Activated T-helper 1 cell treated with anti-CD3 and anti-CD28 coated beads, Interleukin-12 subunit alpha, Interleukin-12 subunit beta, Interleukin-2, Interleukin-4 antibody, amounts not matched to agents 30 ng/mL and 10 ng/mL and 1 ng/mL, durations not matched to agents 14 hours and 24 hours and 36 hours (primary cell): ENCODE measurements at places on chromosomes 3 and 15. TPM values are rescaled to one million over a fixed set of nuclear protein-coding genes. Genes with fewer than 3 reads are reported as not detected.

The SNX1 gene
- total RNA-seq = 139 and 147 TPM in 2 replicates

- DNase-seq = no peak
Observed at GRCh38 chr15:86167841-86168240, 88.2 kb downstream of the AGBL1 start.

DNA sequence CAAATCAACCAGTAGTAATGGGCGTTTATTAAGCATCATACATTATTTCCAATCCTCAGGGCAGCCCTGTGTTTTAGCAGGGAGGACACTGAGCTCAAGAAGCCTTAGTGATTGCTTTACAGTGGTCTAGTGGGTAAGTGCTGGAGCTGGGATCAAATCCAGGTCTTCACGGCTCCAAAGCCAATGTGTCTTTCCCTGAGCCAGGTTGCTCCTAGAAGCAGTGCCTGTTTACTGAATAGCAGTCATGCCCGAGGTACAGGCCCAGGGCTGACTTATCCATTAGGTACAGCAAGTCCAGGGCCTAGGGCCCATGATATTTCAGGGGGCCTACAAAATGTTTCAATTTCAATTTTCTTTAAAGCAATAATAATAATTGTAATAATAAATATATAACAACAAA is 9.6 kb upstream of the SMAD6 start:
- DNase-seq = no peak

DNA sequence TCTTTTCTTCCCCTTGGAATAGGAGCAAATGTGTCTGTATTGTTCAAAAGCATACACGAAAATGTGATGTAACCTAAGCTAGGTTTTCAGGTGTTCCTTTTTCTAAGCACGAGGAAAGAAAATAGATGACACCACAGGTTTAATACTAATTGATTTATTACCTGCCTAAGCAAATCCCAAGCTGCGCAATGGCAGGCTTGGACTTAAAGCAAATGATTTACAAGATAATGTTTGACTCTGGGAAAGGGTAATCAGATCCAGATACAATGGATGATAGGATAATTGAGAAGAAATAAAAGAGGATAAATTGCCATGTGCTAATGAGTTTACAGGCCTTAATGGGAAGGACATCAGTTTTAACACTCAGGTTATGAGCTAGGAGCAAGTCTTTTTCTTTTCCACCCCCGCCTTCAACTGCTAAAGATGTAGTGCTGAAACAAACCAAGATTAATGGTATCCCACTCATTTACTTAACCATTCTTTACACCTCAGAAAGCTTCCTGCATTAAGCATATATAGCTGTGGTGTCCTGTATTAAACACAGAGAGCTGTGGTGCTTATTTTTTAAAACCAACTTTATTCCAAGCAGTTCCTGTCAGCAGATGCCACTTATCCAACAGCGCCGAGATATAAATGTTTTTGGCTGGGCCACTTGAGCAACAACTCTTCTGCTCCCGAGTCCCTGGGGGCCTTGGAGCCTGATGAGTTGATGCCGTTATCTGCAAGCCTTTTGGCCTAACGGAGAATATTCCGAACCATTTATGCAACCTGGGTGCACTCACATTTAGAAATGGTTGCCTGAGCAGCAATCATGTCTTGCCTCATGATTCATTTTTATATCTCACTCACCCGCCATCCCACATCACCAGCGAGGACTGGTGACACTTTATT is 205.5 kb downstream of the MECOM start:
- no peak for DNase-seq

DNA sequence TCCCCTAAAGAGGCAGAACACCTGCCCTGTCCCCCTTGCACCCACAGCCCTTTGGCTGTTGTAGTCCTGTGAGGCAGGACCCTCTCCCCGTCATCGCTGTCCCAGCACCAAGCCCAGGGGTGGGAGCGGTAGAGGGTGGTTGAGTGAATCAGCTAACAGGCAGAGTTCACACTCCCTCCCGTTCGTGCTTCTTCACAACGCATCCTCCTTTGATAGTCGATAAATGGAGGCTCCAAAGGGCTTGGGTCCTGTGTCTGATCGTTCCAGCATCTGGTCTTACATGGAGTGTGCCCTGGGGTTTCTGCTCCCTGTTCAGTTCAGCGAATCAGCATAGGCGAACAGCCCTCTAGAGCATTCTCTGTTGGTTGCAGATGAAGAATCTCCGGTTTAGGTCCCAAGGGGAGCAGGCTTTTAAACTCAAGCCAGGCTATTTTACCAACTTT is 820 bp upstream of the HMCES start:
- DNase-seq = no peak

DNA sequence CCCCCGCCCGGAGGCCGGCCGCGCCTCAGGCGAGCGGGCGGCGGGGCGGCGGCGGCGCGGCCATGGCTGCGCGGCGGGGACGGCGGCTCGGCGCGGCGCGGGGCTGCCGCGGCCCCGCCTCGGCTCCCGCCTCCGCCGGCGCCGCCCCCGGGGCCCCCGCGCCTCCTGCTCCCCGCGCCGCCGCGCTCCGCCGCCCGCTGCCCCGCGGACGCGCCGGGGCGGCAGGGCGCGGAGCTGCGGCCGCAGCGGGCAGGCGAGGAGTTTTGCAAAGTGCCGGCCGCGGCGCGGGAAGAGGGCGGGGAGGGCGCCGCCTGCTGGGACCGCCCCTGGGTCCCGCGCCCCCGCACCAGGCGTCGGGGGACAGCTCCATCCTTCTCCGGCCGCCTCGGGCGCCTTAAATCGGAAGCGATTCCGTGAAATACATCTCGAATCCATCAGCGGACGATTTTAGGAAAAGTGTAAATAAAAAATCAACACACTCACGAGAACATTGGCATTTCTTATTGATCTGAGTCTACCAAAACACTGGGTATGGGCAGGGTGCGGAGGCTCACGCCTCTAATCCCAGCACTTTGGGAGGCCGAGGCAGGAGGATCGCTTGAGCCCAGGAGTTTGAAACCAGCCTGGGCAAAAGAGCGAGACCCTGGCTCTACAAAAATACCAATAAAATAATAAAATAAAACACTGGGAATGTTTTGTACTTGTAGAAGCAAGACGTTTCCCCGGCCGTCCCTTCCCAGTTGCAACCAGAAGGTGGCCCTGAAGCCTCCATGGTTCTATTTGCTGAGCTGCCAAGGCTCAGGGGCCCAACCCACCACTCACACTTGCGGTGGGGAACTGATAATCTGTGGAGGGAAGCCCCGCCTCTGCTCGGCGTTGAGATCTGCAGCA is 136.9 kb downstream of the NUP210 start:
- no peak for DNase-seq

- no peak for DNase-seq
Observed at GRCh38 chr3:119594066-119594465, 3.6 kb upstream of the PLA1A start.

DNA sequence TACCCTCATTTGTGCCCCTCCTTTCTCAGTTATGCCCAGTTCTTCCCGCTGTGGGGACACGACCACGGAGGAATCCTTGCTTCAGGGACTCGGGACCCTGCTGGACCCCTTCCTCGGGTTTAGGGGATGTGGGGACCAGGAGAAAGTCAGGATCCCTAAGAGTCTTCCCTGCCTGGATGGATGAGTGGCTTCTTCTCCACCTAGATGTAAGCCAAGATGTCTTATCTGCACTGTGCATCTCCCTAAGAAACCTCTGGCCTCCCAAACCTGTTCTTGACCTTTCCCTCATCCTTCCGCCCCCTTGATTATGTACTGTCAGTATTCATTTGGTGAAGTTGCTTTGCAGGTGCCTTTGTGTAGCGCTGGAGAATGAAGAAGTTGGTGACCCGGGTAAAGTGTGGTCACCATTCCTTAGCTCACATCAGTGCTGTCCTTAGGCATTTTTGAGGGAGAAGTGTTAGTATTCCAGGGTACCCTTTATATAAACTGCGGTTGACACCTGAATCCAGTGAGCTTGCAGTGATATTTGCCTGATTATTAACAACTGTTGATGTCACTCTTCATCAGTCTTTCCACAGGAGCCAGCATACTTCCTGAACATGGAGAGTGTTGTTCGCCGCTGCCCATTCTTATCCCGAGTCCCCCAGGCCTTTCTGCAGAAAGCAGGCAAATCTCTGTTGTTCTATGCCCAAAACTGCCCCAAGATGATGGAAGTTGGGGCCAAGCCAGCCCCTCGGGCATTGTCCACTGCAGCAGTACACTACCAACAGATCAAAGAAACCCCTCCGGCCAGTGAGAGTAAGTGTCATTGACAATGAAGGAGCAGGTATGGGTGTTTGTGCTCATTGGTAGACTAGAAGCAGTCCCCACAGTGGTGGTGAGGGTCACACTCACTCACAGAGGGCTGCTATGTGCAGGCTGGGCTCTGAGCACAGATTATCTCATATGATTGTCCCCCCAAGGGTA is 966 bp downstream of the ALAS1 start:
- no peak for DNase-seq
